ENCODE measurements at places on chromosomes 12 and 14. TPM values are rescaled to one million over a fixed set of nuclear protein-coding genes. Genes with fewer than 3 reads are reported as not detected.

The CLEC4C gene
- total RNA-seq = 0.50 TPM

- no peak for DNase-seq
Measured at GRCh38 chr12:28349196-28349595, 158.9 kb downstream of the CCDC91 start.

The HVCN1 gene
- 8.4 TPM for total RNA-seq

GRCh38 chr12:117967512-117967911 is 1.3 kb downstream of the KSR2 start:
- no peak for DNase-seq

- no peak for DNase-seq
Measured at GRCh38 chr12:91240386-91241095, 57.9 kb upstream of the DCN start.

GRCh38 chr12:74415633-74416032 is 122.0 kb upstream of the ATXN7L3B start:
- no peak for DNase-seq

DNA sequence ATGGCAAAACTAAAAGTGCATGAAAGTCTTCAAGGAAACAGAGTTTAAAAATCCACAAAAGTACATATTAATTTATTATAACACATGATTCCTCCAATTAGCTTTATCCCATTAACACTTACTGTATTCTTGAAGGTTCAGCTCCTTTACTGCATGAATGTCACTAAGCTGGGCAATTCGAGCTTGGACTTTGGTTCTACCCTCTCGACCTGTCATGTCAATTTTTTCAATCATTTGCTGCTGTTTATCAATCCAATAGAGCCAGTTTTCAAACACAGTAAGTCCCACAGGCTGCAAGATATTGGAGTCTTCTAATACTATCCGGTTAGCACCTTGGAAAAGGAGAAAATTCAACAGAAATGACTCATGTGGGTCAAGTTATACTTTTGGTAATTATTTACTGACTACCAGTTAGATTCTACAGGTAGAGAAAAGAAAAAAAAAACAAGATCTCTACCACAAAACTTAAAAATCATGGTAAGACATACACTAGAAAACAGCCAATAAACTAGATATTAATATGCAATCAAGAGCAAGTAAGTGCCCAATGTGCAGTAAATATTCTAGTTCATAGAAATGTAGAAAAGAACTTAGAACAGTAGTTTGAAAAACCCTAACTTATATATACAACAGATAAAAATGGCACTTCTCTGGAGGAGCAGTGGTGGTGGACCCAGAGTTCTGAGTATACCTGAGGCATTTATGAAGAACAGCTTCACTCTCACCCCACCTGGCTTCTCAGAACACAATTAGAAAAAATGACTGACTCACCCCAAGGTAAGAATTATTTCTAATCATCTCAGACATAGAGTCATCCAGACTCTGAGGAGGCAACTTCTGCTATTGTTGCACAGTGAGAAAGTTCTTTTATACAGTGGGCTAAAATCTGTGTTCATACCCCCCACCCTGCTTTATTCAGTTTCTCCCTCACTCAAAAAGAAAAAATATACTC is 67.7 kb downstream of the BCL2L14 start:
- DNase-seq = no peak

DNA sequence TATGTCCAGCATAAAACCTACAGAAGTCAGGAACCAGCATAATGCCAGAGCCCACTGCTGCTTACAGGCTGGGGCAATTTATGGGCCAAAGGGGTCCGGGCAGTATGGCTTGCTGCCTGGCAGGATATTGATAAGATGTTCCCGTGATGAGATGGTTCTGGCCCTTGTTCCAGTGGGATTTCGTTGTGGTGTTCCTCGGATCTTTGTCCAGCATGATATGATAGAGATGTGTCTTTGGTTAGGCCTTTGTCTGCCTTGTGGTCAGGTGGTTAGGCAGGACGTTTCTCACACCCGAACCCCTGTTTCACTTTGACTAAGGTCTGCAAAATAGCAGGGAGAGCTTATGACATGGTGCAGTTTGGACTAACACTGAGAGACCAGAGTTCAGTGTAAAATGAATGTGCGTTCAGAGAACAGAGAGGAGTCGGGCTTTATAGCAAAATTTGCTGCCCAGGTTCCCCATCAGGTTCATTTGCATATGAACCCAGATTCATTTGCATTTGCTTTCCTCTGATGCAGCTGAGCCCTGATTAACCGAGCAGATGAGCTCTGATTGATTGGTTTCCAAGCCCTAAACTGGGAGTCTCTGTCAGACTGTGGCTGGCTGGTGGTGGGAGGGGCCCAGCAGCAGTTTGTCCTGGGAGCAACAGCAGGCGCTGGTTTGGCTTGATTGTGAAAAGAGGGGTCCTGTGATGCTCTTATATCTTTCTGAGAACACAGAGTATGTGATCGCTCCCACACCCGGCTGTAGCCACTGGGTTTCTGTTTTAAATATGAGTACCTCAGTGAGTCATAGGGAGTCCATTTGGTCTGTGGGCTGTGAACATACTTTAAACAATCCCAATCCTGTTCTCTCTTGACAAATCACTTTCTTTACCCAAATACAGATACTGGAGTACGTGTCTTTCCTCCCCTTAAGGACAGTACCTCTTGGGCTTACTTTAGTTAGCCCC is 156.3 kb upstream of the PZP start:
- peak; percentile 65 for DNase-seq

- DNase-seq = no peak
Measured at GRCh38 chr14:67263499-67264149, 22.4 kb downstream of the PALS1 start.

DNA sequence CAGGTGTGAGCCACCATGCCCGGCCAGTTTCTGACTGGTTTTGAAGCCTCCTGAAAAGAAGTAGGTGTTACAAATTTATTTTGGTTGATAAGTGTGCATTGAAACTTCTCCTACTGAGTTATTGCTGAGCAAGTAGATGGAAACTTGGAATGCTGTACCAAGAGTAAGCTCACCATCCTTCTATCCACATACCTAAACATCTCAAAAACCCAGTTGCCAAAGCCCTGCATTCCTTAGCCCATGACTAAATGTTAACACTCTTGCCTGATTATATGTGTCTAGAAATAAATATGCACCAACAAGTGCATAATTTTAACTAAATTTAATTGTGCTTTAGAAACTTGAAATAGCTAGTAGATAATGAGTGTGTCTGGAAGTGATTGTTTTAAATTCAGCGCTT is 357.8 kb downstream of the DUSP6 start:
- DNase-seq = no peak

DNA sequence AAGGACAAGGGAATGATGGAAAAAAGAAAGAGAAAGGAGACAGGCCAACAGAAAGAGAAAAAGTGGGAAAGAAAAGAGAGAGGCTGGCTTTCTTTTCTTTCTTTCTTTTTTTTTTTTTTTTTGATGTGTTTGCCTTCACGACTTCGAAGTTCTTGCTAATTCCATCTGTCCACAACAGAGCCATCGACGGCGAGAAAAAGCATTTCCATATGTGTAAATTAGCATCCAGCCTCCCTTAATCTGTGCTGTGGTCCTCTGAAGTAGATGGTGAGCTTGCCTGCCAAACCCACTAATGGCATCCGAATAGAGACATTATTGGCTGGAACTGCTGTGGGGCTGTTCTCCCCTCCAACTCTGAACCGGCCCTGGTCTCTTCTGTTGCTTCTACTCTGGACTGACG is 997.4 kb downstream of the BCL11B start:
- no peak for DNase-seq

Data from WTC11 (cell line).